ENCODE measurements at places on chromosomes 1 and 21.

DNA sequence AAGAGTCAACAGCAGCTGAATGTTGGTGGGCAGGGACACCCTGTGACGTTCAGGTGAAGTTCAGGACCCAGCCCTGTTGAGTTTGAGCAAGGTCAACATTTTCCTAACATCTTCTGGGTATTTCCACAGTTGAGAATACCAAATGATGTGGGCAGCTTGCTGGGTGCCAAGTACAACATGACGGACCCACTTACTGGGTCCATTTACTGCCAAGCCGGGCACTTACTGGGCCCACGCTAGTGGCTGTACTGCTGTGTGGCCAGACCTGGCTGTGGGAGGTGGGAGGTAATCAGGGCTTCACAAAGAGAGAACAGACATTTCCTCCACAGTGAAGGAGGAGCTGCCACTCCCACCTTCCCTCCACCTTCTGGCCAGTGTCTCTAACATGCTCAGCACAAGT is 99.2 kb downstream of the PSMG1 start:
- no peak for DNase-seq

- no peak for DNase-seq
These were observed 75.8 kb downstream of the ATP1A1 start for GRCh38 chr1:116448785-116449385.

- no peak for DNase-seq
These were observed 176.8 kb downstream of the DISC1 start for GRCh38 chr1:231803353-231803752.

GRCh38 chr21:42219606-42220137 is 732 bp downstream of the ABCG1 start:
- peak; percentile 54 for DNase-seq

- DNase-seq: no peak
These were observed 174.7 kb downstream of the LBR start for GRCh38 chr1:225253173-225253572.

Measured in frontal cortex (tissue), 4 donors.